AG04449 (cell line): ENCODE measurements at places on chromosomes 3 and 15.

DNA sequence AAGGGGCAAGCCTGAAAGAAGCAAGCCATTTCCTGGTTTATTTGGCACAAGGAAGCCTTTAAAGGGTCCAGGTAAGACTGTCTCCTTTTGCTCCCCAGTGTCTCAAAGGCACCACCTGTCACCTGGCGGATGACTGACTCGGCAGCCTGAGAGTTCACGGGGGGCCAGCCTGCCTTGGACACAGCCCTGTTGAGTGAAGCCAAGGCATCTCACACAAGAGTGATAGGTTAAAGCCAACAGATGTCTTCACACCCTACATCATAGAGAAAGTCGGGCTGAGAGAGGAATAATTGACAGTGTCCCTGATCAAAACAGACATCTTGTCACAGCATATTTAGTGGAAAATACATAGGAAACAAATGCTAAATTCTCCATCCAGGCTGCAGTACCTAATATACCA lies 28.2 kb upstream of the LIPC start:
- DNase-seq, result no peak

DNA sequence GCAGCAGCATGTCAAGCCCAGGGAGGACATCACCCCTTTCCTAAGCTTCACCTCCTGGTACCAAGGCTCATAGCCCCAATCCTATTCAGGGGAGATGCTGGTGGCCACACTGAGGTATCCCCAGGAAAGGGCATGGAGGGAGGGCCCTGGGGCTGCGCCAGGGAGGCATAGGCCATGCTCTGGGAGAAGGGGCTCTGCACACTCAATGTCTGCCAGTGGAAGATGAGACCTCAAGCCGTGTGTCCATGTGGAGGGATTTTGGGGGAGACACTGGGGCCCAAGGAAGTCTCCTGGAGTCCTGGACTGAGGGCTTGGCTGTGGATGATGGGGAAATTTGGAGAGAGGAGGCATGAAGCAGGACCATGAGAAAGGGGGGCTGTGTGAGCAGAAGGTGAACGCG lies 21.2 kb upstream of the PRR23E start:
- DNase-seq, result no peak

- DNase-seq, result no peak
Observed at GRCh38 chr15:86002444-86002843, 77.2 kb upstream of the AGBL1 start.

- DNase-seq, result no peak
Observed at GRCh38 chr3:1131166-1131565, 38.3 kb downstream of the CNTN6 start.

- no peak for DNase-seq
Observed at GRCh38 chr3:170752571-170753155, 117.3 kb downstream of the RPL22L1 start.

GRCh38 chr3:84958495-84959469 lies at the start of gene CADM2:
CADM2 (plus strand) TSS chr3:84958989.
- no peak for DNase-seq

DNA sequence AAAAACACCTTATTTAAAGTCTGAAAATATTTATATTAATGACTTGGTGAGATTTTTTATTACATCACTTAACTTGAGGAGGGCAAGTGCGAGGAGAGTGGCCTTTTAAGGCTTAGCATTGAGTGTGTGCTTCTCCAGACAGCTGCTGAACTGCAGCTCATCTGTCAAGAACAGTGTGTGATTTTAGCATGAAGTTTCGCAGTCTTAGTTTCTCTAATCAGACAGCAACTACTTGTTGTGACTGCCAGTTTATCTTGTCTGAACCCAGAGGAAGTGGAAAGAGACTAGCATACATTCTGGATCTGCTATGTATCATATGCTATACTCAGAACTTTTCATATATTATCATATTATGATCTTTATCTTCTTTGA lies 291.7 kb upstream of the ROPN1 start:
- DNase-seq, result no peak

DNA sequence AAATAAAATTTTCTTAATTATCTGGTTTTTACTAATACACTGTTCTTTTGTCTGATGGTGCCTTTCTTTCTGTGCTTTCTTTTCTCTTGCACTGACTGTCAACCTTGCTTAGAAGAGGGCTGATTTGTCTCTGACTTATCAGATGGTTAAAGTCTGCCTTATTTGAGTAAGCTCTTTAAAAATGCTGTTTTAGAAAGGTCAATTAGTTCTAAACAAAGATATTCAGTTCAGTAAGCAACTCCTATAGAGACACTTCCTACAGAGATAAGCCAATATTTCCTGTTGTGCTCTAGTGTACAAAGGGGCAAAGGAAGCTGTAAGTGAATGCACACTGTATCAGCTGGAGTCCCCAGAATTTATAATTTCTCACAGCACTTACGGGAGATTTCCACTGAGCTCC lies 153.4 kb upstream of the TSPAN3 start:
- DNase-seq, result no peak

GRCh38 chr3:70982700-70983140 lies 600.8 kb downstream of the FOXP1 start:
- peak; percentile 21 for DNase-seq

DNA sequence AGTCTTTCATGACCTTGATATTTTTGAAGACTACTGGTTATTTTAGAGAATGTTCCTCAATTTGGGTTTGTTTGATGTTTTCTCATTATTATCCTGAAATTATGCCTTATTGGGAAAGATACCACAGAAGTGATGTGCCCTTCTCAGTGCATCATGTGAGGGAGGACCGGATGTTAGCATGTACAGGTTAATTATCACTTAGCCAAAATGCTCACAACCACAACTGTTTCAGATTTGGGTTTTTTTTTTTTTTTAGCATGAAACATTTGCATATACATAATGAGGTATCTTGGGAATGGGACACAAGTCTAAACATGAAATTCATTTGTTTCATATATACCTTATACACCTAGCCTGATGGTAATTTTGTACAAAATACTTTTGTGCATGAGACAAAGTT lies 59.8 kb downstream of the PIK3R4 start:
- DNase-seq, result no peak

GRCh38 chr15:48149858-48150257 lies 28.2 kb downstream of the MYEF2 start:
- peak; percentile 26 for DNase-seq

GRCh38 chr3:169641167-169641566 lies 22.3 kb downstream of the MECOM start:
- no peak for DNase-seq

DNA sequence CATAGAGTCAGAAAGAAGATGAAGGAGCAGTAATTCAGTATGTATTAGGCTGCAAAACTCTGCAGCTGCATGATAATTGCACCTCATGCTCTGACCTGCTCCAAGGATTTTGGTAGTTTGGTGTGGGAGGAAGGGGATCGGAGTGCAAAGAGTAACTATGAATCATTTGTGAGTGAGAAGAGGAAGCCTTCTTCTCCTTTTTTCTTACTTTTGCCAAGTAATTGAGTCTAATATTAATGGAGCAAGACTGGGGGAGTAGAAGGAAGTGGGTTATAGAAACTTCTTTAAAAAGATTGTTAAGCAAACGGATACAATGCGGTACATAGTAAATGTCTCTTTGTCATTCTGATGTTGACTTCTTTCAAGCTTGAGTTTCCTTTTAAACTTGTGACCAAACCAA lies 276.5 kb downstream of the EDEM1 start:
- no peak for DNase-seq

DNA sequence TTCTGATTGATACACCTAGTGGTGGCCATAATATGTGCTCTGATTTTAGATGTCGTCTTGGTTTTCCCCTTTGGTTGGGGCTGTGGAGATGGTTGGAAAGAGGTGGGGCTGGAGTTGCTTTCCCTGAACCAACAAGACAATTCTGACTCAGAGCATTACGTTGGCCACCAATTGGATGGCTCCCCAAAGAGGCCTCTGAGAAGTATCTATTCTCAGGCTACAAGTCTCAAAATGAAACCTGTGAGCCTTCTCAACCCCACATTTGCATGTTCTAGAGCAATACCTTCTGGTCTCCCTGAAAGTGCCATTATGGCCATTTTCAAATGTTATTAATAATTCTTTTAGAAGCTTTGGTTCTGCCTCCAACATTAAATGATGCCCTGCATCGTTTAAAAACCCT lies 188.4 kb upstream of the WNT5A start:
- no peak for DNase-seq

DNA sequence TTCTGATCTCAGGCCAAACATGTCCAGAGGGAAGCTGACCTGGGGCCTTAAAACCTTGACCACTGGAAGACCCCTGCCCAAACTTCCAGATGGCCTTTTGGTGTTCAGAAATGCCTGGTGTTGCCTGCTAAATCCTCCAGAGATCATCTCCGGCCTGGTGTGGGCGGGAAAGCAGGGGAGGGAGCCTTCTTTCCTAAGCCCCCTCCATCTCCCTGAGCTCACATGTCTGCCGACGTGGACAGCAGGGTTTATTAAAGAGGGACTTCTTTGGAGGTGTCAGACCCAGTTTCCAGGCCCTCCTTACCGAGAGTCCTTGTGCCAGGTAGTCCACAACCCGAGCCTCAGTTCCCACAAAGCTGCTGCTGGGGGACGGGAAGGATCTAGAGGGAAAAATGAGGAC lies 55.9 kb upstream of the SLC6A1 start:
- no peak for DNase-seq

DNA sequence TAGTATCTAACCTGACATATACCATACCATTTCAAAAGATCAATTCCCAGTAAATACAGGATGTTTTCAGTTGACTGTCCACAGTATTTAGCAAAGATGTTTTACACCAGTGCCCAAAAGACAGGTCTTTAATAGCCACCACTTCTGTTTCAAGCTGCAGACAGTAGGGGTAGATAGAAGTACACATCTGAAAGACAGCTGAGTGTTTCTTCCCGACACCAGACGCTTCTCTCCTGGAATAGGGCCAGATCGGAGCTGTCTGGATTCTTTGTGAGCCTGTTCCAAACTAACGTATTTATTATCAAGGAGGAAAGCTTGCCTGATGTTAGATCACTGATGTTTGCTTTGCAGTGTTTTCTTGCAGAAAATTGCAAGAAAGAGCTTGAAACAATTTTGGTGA lies 136.1 kb upstream of the RBMS3 start:
- peak; percentile 28 for DNase-seq

GRCh38 chr3:106119614-106120082 lies 250.8 kb upstream of the CBLB start:
- no peak for DNase-seq

DNA sequence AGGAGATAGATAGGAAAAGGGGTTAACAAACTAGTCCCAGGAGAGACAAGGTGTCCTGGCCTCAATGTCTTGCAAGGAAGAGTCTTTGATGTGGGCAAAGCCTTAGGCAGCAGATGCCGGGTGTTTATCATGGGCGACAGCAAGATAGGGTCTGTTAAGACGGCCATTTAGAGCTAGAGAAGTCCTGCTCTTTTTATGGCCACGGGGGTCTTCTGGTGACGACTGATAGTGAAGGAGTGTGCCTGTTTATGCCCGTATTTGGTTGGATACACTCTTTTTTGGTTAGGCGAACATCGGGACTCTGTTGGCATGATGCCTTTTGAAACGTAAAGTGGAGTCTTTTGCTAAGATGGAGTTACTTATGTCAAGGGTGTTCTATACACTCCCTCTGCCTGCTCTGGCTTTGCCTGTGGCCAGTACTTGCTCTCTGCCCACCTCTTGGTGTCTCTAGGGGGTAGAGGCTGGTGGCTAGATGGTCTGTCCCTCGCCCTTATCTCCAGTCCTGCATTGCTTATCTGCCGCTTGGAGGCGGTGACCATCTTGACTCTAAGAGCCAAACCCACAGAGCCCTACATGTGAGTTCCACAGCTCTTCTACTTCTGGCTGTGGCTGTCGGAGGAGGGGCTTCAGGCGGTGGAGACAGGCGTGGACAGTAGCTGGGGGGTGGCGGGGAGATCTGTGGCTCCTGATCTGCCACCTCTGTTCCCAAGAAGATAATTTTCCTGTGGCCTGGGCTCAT lies 55.8 kb upstream of the ZBTB38 start:
- no peak for DNase-seq

DNA sequence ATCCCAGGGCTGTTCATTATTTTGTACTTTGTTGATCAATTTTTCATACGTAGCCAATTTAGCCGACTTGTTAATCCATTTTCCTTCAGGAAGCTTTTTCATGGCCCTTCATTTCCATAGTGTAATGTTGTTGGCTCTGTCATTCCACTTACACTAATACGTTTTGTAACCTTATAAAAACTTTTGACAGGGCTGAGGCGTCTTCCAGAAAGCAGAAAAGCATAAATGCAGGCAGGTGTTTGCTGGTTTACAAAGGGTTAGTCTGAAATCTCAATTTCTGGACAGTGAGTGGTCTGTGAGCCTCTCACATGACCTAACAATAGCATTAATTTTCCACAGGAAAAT lies 444.0 kb downstream of the OTOL1 start:
- no peak for DNase-seq

DNA sequence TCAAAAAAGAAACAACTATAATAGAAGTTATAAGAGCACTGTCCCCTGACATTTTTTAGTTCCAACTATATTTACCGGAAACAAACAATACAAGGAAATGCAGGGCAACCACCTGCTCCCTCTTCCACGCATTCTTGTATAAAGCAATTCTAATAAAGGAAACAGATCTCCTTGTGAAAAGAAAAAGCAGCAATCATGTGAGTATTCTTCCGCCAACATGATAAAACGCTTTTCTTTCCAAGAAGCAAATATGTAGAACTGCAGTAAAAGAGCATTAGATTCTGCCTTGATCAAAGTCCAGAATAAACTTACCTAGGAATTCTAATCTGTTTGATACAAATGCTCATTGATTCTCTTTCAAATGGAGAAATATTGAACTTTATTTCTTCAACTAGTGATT lies 230.3 kb downstream of the CNTN3 start:
- DNase-seq, result no peak

DNA sequence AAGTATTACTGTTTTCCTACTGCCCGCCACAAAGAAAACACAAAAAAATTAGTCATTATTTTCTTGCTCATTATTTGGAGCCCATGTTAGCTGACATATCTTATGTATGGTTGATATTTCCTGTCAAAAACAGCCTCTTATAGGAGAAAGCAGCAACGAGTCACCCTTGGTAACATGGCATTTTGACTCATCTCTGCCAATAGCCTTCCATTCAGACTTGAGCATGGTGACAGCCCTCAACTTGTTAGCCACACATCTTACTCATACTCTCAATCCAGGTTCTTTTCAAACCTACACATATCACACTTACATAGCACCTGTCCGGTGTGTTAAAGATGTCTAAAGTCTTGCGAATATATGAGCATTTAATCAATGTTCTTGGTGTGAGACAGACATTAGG lies 109.4 kb upstream of the SAMMSON start:
- DNase-seq, result no peak

DNA sequence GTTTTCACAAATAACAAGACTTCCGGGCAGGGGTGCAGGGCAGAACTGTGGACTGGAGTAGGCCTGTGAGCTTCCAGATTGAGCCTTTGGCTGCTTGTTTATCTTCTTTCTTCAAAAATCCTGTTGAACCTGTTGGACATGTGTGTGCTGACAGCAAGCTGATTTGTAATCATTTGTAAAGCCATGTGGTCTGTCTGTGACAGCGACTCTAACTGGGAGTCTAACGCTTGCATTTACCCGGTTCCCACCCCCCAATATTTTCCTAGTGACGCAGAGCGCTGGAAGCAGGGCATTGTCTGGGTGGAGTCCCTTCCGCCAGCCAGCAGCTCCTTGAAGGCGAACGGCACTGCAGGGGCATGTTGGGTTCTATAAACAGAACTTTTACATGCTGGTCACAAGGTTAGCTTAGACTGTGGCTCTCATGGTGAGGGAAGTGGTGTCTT lies 85.7 kb upstream of the MYZAP start:
- no peak for DNase-seq
